ENCODE measurements at places on chromosomes 12 and 14. TPM values are rescaled to one million over a fixed set of nuclear protein-coding genes. Genes with fewer than 3 reads are reported as not detected.

E2F7 gene
- total RNA-seq = 0.22 TPM

- DNase-seq = no peak
Observed at GRCh38 chr14:93759719-93760307, 28.5 kb downstream of the PRIMA1 start.

- no peak for DNase-seq
Observed at GRCh38 chr12:109963743-109964429, 32.3 kb downstream of the GIT2 start.

- no peak for DNase-seq
Observed at GRCh38 chr14:93549595-93549994, 118.9 kb downstream of the UNC79 start.

- DNase-seq = no peak
Observed at GRCh38 chr14:63277591-63278183, 41.0 kb downstream of the GPHB5 start.

COX8C gene
- total RNA-seq = not detected

- DNase-seq = no peak
Observed at GRCh38 chr12:11162502-11162901, 8.5 kb upstream of the SMIM10L1 start.

GRCh38 chr14:90263748-90264449 lies 7.5 kb downstream of the PSMC1 start:
- DNase-seq = no peak

RNU4-1 gene
- total RNA-seq = 976 TPM
